ENCODE measurements at places on chromosomes 5 and 9.

DNA sequence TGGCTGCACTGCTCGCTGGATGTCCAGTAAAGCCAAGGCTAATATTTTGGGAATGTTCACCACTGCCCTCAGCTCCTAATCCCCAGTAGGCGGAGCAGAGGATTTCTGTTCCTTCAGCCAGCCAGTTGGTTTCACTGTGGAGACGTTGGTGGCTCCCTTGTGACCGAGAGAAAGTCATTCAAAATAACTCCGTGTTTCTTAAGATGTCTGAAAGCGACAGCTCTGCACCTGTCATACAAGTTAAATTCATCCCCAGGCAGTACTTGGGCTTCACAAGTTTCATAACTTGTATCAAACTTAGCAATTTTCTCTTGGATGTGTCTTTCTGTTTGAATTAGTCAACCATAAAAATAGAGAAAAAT lies 382 bp upstream of the CDKN2B start:
- DNase-seq = no peak

- DNase-seq = no peak
Observed at GRCh38 chr5:53482717-53483638, 2.5 kb downstream of the FST start.

- no peak for DNase-seq
Observed at GRCh38 chr5:122073864-122074263, 4.2 kb downstream of the LOX start.

GRCh38 chr5:145204743-145205142 lies 630.4 kb downstream of the PRELID2 start:
- DNase-seq = no peak

DNA sequence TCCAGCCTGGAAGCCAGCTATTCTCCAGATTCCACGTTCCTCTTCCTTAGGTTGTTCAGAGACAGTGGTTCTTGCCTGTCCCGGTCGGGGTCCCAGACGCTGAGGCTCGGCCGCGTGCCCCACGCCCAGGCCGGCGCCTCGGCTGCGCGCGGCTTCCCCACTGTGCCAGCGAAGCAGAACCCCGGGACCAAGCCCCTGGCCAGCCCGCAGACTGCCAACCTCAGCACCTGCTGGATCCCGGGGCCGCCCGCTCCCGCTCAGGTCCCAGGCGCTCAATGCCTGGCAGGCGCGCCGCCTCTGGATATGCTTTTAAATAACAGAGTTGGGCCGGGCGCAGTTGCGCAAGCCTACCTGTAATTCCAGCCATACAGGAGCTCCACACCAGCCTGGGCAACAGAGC lies 195.5 kb downstream of the MAN2A1 start:
- no peak for DNase-seq

DNA sequence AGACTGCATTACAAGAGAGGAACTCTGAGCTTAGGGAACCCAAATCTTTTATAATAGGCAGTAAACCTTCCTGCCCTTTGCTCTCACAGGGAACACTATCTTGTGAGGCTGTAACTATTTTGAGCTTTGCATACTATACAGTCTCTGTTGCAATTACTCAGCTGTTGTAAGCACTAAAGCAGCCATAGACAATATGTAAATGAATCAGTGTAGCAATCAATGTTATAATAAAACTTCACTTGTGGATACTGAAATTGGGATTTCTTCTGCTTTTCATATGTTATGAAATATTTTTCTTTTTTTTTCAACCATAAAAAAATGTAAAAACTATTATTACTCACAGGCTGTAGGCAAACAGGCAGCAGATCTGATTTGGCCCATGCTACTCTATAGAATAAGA lies 16.7 kb upstream of the UBQLN1 start:
- DNase-seq = no peak

- DNase-seq = no peak
Observed at GRCh38 chr5:89968958-89969381, 440.6 kb downstream of the CETN3 start.

DNA sequence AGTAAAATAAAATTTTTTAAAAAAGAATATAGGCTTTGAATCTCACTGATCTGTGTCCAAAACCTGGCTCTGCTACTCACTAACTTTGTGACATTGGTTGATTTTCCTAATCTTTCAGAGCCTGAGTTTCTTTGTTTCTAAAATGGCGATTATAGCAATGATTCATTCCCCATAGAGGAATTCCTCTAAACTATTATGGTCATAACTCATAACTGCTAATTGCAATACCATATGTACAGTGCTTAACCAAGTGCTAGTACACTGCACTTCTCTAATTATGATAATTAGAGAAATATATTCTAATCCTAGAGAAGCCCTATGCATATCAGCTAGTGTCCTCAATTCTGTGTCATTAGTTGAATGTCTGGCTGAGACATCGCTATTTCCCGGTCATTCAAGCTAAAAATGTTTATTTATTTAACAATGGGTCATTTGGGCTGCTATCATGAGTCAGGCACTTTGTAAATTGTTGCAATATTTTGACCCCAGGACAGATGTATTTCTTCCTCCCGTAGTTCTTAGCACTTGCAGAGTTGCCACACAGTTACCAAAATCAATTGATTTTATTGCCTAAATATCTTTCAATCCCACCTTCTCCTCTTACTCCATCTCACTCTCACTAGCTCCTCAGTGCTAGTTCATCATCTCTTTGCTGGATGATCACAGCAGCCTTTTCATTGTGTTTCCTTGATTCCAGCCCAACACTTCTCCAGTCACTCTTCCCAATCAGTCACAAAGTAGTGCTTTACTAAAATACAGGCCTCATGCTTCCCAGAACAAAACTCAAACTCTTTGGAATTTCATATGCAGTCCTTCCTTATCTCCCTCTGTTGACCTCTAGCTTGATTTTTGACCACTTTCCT lies 200.9 kb upstream of the PAPPA start:
- DNase-seq = no peak

DNA sequence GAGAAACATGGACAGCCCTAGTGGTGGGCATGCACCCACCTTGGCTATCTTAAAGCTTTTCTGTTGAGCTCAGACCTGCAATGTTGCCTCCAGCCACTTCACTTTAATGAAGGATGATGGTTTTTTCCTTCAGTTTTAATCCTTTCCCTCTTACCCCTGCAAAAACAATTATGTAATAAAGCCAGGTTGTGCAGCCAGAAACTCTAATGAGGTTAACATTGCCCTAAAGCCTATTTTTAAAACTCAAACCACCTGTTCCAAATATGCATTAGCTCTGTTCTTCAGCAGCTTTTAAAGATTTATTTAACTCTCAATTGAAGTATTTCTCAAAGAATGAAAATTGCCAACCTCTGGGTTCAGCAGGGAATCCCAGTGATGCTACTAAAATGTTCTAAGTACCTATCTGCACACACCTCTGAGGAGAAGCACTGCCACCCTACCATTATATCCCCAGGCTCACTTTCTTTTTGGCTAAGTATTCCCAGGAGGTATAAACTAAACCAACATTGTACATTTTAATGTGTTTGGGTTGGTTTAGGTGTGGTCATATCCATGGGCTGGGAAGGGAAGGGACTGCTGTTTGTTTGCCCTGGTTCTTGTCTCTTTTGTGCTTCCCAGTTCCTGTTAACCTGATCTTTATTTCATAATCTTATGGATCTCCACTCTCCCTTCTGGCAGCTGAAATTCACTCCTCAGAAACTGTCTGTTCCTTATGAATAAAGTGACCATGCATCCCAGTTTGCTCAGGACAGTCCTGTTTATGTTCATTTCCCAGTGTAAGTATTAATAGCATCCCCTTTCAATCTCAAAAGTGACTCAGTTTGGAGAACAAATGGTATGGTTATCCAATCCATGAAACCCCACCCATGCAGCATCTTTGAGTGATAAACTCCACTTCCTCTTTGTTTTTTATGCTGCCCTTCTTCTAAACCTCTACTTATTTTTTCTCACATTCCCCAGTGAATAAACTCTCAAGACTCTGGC lies 251.7 kb downstream of the RAB3C start:
- DNase-seq = no peak

- no peak for DNase-seq
Observed at GRCh38 chr9:36968574-36969215, 65.4 kb downstream of the PAX5 start.

- DNase-seq = no peak
Observed at GRCh38 chr5:114380721-114381120, 18.9 kb downstream of the KCNN2 start.

- DNase-seq = no peak
Observed at GRCh38 chr9:105296877-105297287, 52.4 kb downstream of the SLC44A1 start.

DNA sequence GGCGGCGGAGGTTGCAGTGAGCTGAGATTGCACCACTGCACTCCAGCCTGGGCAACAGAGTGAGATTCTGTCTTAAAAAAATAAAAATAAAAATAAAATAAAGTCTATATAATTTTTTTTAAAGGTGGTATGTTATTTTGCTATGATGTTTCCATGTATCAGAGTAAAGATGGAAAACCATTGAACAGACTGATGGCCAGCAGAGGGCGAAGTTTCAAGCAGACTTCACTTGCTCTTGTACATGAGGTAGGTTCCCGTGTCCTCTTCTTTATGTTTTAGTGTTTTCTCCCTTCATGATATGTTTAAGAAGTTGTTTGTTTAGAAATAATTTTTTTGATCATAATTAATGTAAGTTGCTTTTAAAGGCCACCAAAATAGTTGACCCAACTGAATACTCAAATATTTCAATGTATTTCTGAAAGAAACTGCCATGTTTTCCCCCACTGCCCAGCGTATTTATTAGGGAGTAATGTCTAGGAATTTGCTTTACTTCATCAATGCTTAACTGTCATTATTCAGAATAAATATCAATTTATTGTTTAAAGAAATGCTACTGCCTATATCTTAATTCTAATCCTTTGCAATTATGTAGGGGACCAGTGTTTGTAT lies 146.4 kb downstream of the HACD4 start:
- DNase-seq = peak; percentile 7
